ENCODE measurements at places on chromosomes 3 and 15.

DNA sequence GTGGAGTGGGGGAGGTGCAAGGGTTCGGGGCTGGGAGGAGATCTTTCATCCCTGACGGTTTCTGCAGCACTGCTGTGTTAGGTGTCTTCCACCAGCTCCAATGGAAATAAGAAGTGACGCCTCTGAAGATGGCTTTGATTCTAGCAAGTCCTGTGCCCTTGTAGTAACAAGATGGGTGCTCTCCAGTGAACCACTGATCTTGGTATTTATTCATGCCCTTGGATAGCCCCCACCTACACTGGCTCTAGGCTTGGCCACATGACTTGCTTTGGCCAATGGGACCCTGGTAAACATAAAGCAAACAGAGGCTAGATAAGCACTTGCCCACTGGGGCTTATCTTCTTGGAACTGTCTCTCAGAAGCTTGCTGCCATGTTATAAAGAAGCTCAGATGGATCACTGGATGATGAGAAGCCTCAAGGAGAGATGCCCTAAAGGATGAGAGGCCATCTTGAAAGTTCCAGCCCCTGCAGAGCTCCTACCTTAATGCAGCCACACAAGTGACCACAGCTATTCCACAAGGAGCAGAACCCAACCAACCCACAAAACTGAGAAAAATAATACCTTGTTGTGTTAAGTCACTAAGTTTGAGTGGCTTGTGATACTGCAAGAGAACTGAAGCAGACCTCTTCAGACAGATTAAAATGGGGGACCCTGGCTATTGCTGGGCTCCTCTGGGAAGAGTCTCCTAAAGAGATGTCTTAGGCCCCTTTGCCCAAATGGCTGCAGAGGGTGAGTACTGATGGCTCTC, 137.9 kb downstream of the PDCD6IP start:
- no peak for DNase-seq

- DNase-seq = no peak
Measured at GRCh38 chr3:44865272-44866035, 3.7 kb downstream of the TMEM42 start.

DNA sequence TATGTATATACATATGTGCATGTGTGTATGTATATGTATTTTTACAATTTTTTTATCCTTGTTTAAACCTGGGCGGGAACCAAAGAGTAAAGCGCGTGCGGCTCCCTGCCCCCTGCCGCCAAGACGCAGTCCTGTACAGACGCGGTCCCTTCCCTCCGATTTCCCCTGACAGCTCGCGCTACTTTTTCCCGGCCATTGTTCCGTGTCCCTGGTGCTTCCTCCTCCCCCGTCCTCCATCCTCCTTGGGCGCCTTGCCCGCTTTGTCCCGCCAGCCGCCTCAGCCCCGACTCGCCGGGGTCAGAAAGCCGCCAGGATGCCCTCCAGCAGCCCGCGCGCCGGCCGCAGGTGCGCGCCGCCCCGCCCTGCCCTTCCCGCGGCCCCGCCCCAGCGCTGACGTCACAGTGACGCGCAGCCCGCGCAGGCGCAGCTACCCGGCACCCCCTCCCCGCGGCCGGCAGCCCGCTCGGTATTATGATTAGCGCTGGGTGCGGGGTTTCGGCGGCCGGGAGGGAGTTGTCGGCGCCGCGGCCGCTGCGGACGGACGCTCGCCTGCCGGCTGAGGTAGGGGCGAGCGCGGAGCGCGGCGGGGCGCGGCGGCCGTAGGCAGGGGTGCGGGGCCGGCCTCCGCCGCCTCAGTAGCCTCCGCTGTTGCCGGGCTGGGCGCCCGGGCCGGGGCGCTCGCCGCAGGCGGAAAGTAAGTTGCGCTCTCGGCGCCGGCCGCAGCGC, at the start of gene SNRK:
Gene SNRK, plus strand, starts transcription at position 426 of the 726 bp plus-strand sequence. CDS start 16,664 bp downstream, outside the sequence.
- peak; percentile 85 for DNase-seq

- no peak for DNase-seq
Measured at GRCh38 chr15:56425976-56426375, 39.0 kb downstream of the MNS1 start.

GRCh38 chr15:89486726-89487050, 9.7 kb downstream of the RHCG start:
- peak; percentile 16 for DNase-seq

DNA sequence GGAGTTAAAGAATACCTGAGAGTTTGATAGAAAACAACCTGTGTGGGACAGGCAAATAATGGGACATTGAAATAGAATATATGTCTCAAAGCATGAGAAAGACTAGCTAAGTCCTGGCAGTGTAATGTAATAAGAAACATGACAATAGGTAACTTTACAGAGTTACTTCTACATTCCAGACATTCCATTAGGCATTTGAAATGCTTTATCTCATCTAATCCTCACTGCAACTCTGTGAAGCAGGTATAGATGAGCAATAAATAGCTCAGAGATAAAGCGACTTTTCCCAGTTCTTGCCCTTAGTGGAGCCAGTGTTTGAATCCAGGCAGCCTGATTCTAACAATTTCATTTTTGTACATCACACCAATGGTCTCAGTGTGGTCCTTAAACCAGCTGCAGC, 76.8 kb downstream of the CPNE4 start:
- DNase-seq = no peak

GRCh38 chr3:151155409-151156128, 47.4 kb downstream of the GPR171 start:
- DNase-seq = no peak

DNA sequence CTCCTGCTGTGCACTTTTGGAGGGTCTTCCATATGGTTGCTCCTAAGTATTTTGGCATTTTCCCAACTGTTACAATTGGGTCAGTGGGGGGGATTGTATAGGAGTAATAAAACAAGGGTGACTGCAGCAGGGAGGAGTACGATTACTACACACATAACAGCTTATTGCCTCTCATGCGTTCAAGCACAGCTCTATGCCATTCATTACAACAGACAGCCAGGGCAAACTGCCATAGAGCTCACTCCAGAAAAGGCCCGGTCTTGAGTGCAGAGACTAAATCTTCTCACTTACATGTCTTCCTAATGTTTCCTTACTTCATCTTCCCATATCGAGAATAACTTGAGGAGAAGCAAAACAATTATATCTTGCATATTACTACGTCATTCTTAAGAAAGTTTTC, 1.4 kb upstream of the CHMP2B start:
- no peak for DNase-seq

DNA sequence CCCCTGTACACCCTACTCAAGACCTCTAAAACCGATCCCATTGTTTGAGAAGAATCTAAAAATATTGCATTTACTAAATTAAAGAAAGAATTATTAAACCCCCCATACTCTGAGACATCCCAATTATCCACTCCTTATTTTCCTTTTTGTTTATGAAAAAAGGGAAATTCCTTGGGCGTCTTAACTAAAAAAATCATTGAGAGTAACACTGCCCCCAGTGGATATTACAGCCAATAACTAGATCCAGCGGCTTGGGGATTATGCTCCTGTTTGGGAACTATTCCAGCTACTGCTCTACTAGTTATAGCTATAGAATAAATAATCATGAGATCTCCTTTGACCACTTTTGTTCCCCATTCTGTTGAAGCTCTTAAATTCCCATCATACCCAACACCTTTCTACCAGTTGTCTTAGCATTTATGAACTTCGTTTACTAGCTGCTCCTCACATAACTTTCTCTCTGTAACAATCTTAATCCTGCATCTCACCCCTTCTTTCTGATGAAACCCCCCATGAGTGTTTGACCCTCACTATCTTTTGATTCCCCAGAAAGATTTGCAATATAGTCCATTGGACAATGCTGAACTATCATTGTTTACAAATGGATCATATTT, 12.7 kb upstream of the CFAP91 start:
- no peak for DNase-seq

GRCh38 chr15:78266229-78266628, 1.9 kb downstream of the DNAJA4 start:
- no peak for DNase-seq

DNA sequence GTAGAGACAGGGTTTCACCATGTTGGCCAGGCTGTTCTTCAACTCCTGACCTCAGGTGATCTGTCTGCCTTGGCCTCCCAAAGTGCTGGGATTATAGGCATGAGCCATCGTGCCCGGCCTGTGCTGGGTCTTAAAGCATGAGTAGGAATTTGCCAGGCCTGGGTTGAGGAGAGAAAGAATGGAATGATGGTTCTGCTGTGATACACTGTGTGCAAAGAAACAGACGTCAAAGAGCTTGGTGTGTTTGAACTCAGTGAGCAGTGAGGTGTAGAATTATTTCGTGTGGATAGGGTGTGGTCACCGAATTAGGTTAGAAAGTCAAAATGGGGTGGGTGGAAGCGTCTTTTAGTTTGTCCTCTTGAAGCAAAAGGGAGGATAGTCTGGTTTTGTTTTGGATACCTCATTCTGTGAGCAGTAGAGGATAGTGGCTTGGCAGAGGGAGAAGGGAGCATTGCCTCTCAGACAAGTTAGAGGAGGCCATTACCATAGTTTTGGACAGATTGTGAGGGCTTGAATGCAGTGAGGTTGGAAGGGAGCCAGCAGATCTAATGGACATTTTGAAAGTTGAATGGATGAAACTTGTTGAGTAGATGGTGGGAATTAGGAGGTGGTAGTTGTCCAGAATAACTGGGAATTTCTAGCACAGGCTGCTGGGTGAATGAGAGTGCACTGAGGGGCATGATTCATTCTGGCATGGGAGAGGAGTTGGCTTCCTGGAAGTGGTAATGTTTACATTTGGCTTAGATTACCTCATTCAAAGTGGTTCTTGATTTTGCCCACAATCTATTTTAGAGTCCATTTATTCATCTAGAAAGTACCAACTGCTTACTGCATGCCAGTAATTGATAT, 27.2 kb downstream of the AKAP13 start:
- DNase-seq = no peak
